ENCODE measurements at places on chromosomes 2 and 18. TPM values are rescaled to one million over a fixed set of nuclear protein-coding genes. Genes with fewer than 3 reads are reported as not detected.

DNA sequence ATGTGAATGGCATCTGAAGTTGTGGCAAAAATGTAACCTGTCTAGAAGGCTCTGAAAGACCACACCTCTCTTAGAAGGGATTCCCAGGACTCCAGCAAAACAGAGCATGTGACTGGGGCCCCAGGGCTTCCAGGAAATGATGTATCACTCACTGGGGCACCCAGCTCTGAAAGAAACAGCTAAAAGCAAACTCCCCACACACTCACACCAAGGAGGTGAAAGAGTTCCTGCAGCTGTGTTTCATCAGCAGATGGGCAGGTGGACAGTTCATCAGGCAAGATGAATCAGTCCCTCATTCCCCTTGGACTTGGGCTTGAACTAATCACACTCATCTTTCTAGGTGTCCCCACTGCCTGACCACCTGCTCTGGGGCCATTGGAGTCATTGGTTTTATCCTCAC, 76.2 kb downstream of the CCBE1 start:
- H3K27me3 ChIP-seq, result no peaks in the 10 kb centered on the region
- DNase-seq, result no peak
- H3K4me3 ChIP-seq, result no peak overlapping the region
- no peaks in the 10 kb centered on the region for H3K36me3 ChIP-seq

The ERFE gene
- total RNA-seq, result 5.7 TPM

DNA sequence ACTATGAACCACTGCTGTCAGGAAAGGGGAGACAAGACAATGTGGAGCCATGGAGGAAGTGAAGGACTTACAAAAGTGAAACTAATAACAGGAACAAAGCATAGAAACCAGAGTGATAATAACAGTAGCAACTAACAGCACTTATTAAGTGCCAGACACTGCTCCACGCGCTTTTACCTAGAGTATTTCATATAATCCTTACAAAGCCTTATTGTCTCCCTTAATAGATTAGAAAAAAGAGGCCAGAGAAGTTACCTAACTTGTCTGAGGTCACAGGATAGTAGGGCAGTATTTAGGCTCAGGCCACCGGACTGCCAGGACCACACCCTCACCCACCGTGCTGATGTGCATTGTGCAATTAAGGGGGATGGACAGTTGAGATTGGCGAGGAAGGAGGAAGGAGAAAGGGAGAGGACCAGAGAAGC, 98.6 kb upstream of the NFU1 start:
- no peak for DNase-seq
- H3K27me3 ChIP-seq, result no peaks in the 10 kb centered on the region
- H3K27ac ChIP-seq, result no peak overlapping the region
- no peak overlapping the region for H3K4me3 ChIP-seq
- peaks cover 8% of the 10 kb centered on the region for H3K4me1 ChIP-seq
- peaks cover 16% of the 10 kb centered on the region for H3K36me3 ChIP-seq

DNA sequence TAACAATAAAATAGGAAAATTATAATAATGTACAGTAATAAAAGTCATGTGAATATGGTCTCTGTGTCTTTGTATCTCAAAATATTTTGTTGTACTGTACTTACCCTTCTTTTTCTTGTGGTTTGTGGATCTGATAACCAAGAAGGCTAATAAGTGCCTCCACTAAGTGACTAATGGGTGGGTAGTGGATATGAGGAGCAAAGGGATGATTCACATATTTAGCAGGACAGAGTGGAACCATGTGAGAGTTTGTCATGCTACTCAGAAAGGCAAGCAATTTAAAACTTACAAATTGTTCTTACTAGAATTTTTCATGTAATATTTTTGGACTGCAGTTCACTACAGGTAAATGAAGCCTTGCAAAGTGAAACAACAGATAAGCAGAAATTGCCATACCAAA, 1241.2 kb upstream of the CDH2 start:
- no peaks in the 10 kb centered on the region for H3K4me1 ChIP-seq
- H3K36me3 ChIP-seq, result no peaks in the 10 kb centered on the region
- H3K4me3 ChIP-seq, result no peak overlapping the region
- DNase-seq, result no peak

DNA sequence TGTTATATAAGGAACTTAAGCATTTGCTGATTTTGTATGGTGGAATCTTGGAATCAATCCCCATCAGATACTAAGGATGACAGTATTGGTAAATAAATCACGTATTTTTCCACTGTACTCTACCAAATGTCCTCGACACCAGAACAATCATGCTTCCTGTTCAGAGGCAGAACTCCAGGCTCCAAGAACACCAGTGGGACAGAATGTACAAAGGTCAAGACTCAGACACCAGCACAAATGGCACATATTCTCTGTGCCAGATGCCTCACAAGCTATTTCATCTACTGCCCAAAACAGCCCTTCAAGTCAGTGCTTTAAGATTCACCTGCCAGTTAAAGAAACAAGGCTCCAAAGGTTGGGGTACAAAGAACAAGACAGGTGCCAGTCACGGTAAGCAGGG, 420.5 kb downstream of the STK39 start:
- H3K27me3 ChIP-seq, result no peaks in the 10 kb centered on the region
- DNase-seq, result no peak
- H3K4me1 ChIP-seq, result no peaks in the 10 kb centered on the region
- H3K27ac ChIP-seq, result no peak overlapping the region
- H3K4me3 ChIP-seq, result no peak overlapping the region
